ENCODE measurements at places on chromosomes 3 and 15.

- no peak for DNase-seq
Observed at GRCh38 chr15:65918945-65919344, 49.7 kb downstream of the RAB11A start.

- DNase-seq = no peak
Observed at GRCh38 chr3:28645149-28645548, 296.5 kb upstream of the AZI2 start.

DNA sequence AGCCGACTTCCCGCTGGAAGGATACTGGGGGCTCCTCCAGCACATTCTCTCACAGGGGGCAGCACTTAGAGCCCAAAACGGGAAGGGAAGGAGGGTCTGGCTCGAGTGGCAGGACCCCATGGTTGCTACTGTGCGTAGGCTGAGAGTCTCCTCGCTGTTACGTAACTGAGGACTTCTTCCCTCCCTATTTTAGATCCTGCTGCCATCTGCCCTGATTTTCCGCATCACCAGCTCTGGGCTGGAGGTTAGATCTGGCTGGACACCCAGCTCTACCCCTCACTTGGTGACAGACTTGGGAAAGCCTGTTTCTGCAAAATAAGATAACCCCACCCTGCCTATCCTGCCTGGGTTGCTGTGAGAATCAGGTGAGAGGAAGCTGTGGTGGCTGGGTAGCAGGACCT lies 47.7 kb downstream of the BDH1 start:
- no peak for DNase-seq

GRCh38 chr15:65110676-65111292 lies 4.2 kb downstream of the UBAP1L start:
- no peak for DNase-seq

- DNase-seq = no peak
Observed at GRCh38 chr3:46882377-46883053, 5.0 kb downstream of the PTH1R start.
